ENCODE measurements at places on chromosomes 3 and 15.
A peak's percentile ranks its signal among the peaks of the same experiment; 100 is the strongest.

DNA sequence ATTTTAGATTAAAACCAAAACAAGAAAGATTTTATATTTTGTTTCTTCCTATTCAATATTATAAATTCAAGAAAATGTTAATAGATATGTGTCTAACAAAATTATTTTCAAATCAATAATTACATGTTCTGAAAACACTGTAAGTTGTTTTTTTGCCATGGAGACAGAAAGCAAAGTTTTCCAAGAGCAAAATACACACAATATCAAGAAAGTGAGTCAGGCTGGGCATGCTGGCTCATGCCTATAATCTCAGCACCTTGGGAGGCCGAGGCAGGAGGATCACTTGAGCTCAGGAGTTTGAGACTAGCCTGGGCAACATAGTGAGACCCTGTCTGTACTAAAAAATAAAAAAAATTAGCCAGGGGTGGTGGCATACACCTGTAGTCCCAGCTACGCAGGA lies 71.7 kb downstream of the TTC23 start:
- DNase-seq, result no peak

- no peak for DNase-seq
Measured at GRCh38 chr3:54535619-54536018, 392.2 kb downstream of the LRTM1 start.

- no peak for DNase-seq
Measured at GRCh38 chr3:193830791-193831191, 237.8 kb downstream of the OPA1 start.

- no peak for DNase-seq
Measured at GRCh38 chr3:58434990-58435389, 1.4 kb upstream of the PDHB start.

DNA sequence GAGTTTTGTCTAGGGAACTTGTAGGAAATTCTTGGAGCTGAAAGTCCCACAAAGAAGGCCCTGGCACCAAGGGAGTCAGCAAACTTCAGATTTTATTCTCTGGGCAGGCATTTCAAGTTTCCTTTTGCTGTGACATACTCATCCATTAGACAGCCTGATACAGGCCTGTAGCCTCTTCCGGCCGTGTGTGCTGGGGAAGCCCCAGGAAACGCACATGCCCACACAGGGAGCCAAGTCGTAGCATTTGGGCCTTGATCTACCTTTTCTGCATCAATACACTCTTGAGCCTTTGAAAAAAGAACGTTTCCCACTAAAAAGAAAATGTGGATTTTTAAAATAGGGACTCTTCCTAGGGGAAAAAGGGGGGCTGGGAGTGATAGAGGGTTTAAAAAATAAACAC lies 15.0 kb downstream of the TIGIT start:
- peak; percentile 26 for DNase-seq

DNA sequence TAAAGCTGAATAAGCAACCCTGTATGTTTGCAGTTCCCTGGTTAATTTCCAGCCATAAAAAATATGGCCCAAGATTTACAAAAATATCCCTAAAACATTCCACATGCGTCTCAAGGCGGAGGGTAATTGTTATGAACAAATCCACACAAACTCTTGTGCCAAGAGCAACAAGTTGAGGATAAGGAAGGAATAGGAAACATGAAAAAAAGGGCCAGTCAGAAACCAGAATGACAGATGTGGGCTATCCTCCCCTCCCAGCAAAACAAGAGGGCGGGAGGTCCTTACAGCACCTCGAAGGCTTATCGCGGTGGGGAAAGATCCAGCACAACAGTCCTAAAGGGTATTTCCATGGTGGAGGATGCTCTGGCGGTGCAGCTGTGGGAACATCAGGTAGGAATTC lies 155.6 kb upstream of the HES1 start:
- DNase-seq, result no peak

GRCh38 chr3:193903966-193904365 lies 232.0 kb upstream of the HES1 start:
- DNase-seq, result no peak

DNA sequence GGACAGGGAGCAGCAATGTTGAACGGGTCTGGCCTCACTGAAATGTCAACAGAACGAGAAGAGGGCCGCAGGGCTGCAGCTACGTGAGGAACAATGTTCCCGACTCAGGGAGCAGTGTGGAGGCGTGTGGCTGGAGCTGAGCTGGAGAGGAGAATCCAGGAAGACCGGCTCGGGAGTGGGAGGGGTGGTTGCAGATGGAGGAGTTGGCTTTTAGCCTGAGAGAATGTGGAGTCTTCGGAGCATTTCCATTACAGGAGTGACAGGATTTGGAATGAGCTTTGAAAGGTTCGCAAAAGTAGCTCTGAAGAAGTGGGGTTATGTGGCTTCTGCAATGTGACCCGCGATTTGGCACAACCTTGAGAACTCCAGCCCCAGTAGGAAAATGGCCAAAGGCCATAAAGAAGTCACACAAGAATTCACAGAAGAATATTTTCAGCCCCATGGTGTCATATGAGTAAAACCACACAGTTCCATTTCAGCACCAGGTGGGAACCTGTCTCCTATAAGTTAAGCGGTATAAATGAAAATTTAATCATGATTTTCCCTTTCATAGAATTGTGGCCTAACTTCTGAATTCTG lies 78.8 kb upstream of the NSMCE3 start:
- no peak for DNase-seq

- no peak for DNase-seq
Measured at GRCh38 chr15:89349206-89349558, 14.6 kb upstream of the POLG start.

DNA sequence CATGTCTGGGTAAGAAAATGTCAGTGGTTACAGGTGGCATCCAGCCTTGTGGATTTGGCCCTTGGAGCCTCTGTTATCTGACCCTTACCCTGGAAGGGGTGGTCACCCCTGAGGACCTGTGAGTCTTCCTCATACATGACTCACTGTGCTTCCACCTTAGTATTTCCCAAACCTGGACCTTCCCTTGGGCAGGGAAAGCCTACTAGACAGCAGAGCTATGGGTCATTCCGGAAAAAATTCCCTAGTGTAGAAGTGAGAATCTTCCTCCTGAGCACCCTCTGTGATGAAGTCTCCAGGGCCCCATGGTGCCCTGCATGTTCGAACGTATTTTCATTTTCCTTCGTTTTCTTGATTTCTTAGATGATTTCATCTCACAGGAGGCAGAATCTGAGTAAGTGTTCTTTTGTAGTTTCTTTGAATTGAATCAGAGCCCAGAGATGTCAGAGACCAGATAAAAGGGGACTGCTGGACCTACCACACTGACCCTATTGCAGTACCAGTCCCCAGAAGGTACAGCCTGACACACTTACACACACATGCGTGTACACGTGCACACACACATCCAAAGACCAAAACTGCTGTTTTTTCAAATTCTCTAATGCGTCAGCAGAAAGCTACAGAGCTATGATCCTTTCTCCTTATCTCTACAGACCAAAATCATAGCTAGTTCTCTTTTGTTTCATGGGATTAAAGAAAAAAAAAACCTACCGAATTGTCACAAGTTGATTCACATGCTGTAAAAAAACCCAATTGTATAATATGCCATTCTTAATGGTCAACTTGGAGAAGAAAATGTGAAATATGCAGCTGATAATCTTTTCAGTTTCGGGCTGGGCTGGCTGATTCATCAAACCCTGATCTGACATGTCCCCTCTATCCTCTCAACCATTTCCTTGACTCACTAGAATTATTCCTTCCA lies 50.5 kb upstream of the ARHGEF3 start:
- no peak for DNase-seq

- DNase-seq, result no peak
Measured at GRCh38 chr15:88752501-88752900, 50.7 kb upstream of the ACAN start.

DNA sequence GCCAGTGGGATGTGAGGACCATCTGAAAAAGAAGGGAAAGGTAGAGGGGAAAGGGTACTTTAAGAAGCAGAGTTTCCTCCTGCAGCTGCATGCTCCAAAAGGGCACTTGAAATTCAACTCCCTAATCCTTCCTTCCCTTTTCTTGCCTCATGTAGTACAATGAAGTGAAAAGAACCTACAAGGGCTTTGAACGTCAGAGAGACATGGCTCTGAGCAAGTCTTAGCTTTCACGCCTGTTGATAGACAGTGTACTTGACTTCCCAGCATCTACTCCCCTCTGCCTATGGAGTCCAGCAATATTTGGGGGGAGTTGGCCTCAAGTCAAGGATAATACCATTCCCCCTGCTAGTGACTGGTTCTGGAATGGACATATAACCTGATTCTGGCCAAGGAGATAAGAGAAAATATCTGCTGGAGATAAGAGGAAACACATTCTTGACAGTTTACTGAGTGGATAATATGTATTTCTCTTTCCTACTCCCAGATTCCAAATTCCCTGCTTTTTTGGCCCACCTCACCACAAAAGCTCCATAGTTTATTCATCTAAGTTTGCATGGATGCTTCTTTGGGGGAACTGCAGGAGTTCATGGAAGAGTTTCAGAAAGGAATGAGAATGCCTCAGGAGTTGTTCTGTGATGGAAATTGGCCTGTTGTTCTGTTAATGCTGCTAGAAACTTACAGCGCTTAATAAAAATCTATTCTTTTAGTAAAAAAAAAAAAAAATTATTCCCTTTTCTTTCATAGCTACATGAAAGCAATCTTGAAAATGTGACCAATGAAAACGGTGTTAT lies 193.0 kb upstream of the TPM1 start:
- no peak for DNase-seq

GRCh38 chr15:78536134-78536533 lies 4.1 kb upstream of the PSMA4 start:
- no peak for DNase-seq

GRCh38 chr15:58538225-58538727 lies 106.5 kb downstream of the LIPC start:
- DNase-seq, result no peak

- DNase-seq, result no peak
Measured at GRCh38 chr3:62329971-62330370, 43.4 kb downstream of the FEZF2 start.

GRCh38 chr3:36433511-36433910 lies 53.2 kb downstream of the STAC start:
- DNase-seq, result no peak

DNA sequence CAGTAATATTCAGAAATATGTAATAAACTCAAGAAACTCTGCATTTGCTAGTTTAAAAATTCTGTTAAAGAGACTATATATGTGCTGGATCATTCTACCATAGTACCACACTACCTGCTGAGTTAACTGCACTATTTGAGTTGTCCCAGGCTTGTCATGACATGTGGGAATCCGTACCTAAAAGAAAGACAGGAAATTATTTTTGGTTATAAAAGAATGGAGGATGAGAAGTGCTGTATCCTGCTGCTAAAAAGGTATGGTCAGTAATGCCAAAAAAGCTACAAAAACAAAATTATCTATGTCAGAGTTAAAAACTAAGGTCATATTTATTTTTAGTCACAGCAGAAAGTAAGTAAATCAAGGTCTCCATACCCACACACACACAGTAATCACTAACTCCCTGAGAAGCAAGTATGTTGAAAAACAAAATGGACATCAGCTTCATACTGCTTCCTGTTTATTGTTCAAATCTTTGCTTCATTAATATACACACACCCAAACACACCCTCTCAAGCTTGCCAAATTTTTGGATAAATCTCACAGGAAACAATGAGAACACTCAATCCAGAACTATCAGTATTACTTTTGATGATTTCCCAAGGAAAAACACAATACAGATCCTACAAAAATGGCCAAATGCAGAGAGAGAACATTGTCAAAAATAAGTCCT lies 33.7 kb downstream of the DENND6A start:
- no peak for DNase-seq

- DNase-seq, result no peak
Measured at GRCh38 chr3:161510510-161511260, 14.1 kb downstream of the OTOL1 start.

DNA sequence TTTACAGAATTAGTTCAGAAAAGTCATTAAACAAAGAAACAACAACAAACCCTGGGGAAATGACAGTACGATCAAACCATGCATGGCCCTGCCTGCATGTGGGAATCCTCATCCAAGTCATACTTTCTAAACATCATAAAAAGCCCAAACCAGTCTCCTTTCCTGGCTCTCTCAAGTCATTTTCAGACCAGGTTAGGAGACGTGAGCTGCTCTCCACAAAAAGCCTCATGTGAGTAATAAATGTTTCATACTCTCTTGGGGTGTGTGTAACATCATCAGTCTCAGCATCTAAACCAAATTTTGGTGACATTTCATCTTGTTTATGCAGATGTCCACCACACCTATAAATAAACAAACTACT lies 18.9 kb downstream of the GREM1 start:
- no peak for DNase-seq

DNA sequence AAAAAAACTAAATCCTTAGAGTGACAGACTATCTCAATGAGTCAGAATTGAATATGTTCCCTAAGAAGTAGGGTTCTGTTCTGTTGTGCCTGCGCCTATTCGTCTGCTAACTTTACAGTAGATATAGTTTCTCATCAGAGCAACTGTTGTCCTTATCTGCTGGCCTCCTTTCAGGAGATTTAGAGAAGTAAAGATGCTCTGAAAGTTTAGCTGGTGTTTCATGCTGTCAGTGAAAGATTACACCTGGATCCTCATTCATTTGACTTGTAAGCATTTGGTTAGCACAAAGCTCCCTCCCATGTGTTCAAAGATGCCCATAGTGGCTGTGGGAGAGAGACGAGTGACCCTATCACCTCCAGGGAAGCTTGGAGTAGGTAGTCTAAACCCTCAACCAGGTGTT lies 35.0 kb downstream of the SUCNR1 start:
- no peak for DNase-seq

- DNase-seq, result no peak
Measured at GRCh38 chr3:128073807-128074206, 21.6 kb downstream of the SEC61A1 start.

DNA sequence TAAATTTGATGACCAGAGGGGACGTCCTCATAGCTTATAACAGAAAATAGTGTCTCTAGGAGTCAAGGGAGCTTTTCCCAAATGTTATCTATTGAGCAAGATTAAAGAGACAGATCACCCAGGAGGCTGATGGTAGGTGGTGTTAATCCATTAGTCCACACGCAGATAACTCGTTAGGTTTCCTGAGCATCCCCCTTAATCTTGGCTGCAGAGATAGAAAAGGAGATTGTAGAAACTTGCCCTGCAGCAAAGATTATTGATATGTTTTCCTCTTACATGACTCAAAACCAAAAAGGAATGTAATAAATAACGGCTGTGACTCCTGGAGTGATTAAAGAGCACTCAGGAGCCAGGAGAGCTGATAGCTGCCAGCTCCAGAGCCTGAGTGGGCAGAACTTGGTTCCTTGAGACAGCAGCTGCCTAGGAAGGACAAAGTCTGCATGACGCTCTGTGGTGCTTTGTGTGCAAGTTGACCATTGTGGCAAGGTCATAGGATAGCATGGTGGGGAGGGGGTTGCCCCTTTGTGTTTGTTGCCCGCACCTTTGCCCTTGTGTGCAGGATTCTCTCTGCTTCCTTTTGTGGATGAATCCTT lies 234.8 kb downstream of the PTPRG start:
- DNase-seq, result no peak

GRCh38 chr3:197504641-197505121 lies 51.1 kb downstream of the BDH1 start:
- no peak for DNase-seq
